ENCODE measurements at places on chromosomes 5 and 9. TPM values are rescaled to one million over a fixed set of nuclear protein-coding genes. Genes with fewer than 3 reads are reported as not detected.

DNA sequence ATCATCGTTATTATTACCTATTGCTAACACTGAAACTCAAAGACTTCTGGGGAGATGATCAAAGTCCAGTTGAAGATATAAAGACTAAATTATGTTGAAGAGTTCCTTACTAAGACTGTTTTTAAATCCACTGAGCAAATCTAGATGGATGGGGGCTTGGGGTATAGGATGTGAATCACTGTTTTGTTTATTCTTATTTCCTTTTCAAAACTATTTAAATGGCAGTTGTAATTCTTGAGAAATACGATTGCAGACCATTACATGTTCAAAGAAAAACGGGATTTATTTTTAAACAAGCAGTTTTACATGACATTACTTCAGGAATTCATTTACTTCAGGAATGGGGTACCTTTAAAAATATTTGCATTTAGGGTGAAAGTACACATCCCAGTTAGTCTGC is 4.3 kb downstream of the RASGRF2 start:
- DNase-seq: no peak

DNA sequence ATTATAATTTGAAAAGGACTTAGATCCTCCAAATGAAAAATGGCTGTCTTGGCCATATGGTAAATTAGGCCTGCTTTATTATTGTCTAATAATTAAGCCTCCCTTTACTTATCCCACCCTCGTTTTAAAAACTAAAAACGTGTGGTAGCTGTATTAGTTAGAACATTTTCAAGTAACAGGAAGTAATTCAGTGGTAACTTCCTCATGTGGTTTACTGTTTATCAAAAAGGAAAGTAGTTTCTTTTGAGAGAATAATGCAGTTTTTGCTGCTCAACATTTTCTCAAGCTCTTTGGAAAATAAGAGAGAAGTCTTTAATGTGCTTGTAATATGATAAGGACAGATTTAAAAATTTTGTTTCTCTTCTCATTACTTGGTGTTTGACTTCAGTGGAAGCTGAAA is 26.0 kb downstream of the ZCCHC7 start:
- no peak for DNase-seq

Gene GRM6
- total RNA-seq: not detected

GRCh38 chr5:134444941-134445471 is 33.3 kb upstream of the CDKN2AIPNL start:
- DNase-seq: no peak

GRCh38 chr5:80481019-80481893 is 6.6 kb upstream of the FAM151B start:
- no peak for DNase-seq

- DNase-seq: no peak
Observed at GRCh38 chr5:170375283-170375682, 13.9 kb downstream of the KCNMB1 start.

- no peak for DNase-seq
Observed at GRCh38 chr5:119395080-119395836, 39.4 kb downstream of the TNFAIP8 start.
